Left ventricle myocardium superior (tissue), 1 donor: ENCODE measurements at places on chromosomes 12 and 14. TPM values are rescaled to one million over a fixed set of nuclear protein-coding genes. Genes with fewer than 3 reads are reported as not detected.

DNA sequence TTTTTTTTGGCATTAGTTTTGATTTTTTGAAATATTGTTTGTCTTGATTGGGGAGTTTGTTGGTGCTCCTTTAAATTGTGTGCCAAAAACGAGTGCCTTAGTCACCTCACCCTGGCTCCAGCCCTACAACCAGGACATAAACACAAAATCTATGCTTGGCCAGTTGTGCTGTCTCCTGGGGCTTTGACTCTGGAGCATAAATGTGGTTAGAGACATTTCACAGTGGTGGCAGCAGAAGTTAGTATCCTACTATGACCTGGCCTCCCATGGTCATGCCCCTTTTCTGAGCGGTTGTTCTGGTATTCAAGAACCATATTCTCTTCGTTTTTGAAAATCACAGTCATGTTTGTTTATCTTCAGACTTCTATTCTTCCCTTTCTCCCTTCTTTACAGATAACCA lies 70.7 kb upstream of the PSMA6 start:
- DNase-seq, result no peak

DNA sequence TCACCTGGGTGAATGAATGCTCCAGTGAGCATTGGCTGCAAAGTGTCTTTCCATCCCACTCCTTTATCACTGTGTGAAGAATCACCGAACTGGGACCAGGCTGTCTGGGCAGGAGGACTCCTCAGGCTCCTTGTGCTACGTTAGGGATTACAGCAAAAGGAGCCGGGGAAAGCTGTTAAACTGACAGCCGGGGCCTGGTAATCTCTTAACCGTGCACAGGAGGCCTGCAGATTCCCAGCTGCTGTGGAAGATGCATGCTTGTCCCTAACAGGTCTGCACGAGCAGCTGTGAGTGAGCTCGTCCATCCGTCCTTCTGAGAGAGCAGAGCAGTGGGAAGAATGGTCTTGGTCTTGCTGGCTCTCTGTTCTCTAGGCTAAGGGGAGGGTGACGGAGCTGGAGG lies 231.5 kb downstream of the AACS start:
- DNase-seq, result no peak

DNA sequence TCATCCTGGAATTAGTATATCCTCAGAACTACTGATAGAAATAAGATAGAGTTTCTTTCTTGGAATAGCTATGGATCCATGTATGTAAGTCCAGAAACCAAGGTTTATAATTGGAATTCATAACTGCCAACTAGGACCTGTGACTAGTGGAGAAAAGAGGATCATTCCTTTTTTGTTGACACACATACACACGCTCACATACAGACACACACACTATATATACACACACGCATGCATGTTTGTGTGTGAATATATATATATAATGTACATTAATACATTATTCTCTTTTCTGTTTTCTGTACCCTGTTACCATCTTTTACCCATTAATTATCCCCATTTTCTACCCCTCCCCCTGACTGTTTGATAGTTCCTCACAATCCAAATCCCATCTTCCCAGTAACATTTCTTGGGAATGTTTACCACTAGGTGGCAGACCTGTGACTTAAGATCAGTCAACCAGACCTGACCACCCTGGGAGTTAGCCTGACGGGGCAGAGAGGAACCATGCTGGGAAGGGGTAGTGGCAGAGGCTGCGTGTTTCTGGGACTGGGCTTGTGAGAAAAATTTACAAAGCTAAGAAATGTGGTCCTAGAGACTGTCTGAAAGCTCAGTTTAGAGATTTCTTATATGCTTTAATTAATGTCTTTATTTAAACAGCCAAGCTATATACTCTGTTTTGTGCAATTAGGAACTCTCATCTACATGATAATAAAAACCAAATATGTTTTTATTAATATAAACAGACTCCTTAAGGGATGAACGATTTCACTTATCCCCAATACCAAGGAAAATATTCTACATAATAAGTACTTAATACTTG lies 308.0 kb downstream of the PPFIA2 start:
- no peak for DNase-seq

The KRT71 gene
- not detected for total RNA-seq

GRCh38 chr12:44457465-44457864 lies 418.6 kb downstream of the NELL2 start:
- no peak for DNase-seq

DNA sequence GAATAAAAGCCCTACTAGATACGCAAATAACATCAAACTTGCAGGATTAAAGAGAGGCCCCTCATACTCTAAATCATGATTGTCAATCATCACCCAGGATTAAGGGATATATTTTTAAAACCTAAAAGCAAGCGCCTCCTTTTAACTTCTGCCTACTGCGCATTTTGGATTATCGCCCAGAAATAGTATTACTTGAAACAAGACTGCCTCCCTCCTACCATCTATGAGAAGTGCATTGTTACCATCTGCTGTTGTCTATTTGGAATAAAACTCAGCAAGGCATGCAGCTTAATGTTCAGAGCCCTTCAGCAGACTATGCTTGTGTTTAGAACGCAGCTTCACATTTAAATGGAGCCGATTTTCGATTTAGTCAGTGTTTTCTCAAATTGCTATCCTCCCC lies 79.6 kb downstream of the EXOC5 start:
- DNase-seq, result no peak

DNA sequence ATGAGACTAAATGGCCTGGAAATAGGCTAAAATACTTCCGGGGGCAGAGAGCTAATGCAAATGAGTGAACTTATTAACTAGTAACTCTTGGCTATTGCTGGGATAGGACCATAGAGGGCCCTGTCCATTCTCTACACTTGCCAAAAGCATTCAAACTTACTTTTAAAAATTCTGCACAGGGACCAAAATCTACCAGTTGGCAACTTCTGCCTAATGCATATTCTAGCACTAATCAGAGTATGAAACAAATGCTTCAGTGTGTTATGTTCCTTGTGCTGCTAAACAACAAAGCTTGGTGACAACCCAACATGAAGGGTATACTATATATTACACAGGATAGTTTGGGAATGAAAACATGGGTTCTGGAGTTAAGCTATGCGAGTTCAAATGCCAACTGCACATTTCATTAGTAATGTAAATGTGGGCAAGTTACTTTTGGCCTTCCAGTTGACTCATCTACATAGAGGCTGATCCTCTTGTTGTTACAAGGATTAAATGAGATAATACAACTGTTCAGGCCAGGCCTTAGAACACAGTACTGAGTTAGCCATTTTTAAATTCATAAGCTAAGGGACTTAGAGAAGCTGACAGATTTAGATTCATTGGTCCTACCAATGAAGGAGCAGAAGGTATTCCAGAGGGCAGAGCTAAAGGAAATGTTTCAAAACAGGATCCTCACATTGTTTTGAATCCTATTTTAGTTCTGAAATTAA lies 32.4 kb downstream of the HIGD1C start:
- no peak for DNase-seq

The METTL25 gene
- 15.6 TPM for total RNA-seq

The RIMKLB gene
- total RNA-seq, result 9.7 TPM

DNA sequence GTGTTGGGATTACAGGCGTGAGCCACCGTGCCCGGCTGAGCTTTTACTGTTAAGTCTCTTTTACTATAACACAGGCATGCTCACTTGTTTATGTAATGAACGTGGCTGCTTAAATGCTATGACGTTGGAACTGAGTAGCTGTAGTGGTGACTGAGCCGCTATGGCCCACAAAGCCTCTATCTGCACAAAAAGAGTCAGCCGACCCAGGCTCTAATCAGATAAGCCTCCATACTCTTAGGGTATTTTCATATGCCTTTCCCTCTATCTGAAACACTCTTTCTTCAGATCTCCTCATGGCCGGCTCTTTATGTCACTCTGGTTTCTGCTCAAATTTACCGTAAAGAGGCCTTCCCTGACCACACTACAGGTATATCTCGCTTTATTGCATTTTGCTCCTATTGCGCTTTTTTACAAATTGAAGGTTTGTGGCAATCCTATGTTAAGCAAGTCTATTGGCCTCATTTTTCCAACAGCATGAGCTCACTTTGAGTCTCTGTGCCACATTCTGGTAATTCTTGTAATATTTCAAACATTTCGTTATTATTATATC lies 8.0 kb downstream of the SLC2A14 start:
- DNase-seq, result no peak

DNA sequence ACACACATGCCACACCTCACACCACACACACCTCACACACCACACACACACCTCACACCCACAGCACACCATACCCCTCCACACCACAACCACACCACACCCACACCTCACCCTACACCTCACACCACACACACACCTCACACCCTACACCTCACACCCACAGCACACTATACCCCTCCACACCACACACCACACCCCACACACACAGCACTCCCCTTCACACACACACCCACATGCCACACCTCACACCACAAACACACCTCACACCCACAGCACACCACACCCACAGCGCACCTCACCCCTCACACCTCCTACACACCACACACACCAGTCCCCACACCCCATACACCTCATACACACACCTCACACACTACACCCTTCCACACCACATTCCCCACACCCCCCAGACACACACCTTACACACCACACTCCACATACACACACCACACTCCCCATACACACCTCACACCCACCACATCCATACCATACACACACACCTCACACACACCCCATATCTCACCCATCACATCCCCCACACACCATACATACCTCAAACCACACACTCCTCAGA lies 80.0 kb downstream of the ACTN1 start:
- DNase-seq, result no peak

The LRP6 gene
- total RNA-seq, result 27.3 TPM

- DNase-seq, result no peak
These were observed 29.8 kb upstream of the CDKN3 start for GRCh38 chr14:54366736-54367735.

The RGS6 gene
- total RNA-seq, result 26.0 TPM

The MLEC gene
- 130 TPM for total RNA-seq

GRCh38 chr12:113689047-113689610 lies 217.5 kb upstream of the LHX5 start:
- no peak for DNase-seq

GRCh38 chr14:58280954-58281787 lies 17.2 kb upstream of the ARID4A start:
- no peak for DNase-seq

GRCh38 chr12:53379389-53380103 lies 430 bp upstream of the SP1 start:
- peak; percentile 96 for DNase-seq

The CLEC1A gene
- total RNA-seq, result 4.4 TPM

GRCh38 chr14:75495399-75495798 lies 26.9 kb upstream of the BATF start:
- DNase-seq, result no peak

- no peak for DNase-seq
These were observed 117.3 kb upstream of the LMNTD1 start for GRCh38 chr12:25670076-25671055.

The B4GALNT1 gene
- total RNA-seq, result 5.1 TPM

DNA sequence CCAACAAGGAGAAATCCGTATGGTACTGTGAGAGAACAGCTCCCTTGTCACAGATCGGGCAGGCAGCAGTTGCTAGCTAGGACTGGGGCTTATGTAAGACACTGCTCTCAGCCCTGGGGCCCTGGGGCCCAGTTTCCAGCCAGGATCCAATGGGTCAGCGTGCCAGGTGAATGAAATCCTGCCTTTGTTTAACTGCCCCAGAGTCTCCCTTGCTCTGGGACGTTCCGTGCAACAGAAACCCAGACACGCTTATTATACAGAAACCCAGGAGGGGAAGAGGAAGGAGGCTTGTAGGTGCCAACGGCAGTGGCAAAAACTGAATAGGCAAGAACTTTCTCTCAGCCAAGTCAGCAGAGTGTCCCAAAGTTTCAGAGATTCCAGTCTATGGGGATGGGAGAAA lies 110.6 kb downstream of the DIO2 start:
- DNase-seq, result no peak

DNA sequence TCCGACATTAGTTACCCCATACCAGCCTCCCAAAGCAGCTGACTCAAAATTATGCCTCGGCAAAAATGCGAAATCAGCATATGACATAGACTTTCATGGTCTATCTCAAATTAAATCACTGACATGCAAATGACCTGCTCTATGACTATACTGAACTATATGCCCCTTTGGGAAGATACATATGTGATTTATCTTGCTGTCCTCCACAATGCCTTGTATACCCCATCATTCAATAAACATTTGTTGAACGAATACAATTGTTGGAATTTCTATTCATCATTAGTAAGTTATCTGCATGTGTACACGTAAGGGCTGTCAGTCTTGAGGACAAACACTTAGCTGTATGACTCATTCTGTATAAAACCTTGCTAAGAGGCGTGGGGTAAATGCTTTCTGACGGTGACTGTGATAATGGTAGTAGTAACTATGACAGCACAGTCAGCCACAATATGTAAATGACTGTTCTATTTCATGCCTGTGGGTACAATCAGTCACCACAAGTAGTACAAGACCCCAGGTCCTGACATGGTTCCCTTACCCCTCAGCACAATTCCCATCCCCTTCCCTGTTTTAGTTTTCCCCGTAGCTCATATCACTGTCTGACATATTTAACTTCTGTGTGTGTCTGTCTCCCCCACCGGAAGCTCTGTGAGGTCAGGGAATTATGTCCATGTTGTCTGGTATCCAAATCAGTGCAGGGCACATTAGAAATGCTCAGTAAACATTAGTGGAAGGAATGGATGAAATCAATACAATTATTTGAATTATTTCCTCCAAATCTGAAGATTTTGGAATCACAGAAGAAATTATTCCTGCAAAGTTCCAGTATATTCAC lies 42.8 kb downstream of the STXBP6 start:
- no peak for DNase-seq

DNA sequence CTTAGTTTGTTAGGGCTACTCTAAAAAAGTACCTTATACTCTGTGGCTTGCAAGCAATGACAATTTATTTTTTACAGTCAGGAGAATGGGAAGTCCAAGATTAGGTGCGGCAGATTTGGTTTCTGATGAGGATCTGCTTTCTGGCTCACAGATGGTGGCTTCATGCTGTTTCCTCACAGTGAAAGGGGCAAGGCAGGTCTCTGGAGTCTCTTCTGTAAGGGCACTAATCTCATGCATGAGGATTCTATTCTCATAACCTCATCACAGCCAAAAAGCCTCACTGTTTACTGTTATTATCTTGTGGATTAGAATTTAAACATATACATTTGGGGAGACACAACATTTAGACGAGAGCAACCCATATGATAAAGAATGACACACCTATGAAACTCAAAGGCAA lies 1957.4 kb upstream of the SEL1L start:
- DNase-seq, result no peak

DNA sequence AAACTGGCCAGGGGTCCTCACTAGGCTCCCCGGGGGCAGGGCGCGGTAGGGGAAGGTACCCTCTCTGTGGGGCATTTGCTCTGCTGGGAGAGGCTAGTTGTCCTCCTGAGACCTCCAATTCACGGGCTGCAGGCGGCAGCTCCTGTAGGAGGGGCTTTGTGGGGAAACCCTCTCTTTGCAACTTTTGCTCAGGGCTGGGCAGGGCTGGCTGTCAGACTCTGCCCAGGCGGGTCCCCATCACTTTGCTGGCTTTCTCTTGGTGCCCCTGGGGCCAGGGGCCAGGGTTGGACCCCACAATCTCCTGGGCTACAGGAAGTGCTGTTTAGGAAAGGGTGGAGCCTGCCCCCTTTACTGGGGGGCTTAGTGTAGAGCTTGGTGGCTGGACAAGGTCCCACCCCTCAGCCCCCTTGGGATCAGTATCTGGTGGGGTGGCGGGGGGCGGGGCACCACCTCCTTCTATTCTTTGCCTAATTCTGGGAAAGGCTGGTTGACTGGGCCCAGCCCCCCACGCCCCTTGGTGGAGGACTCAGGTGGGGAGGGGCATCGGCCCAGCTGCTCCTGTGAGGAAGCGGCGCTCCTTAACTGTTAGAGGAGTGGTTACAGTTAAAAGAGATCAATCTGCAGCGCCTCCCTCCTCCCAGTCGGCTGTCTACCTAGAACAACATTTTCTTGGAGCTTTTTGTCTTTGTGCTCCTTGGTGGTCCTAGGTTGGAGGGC lies 918.7 kb downstream of the AACS start:
- no peak for DNase-seq
